ENCODE measurements at places on chromosomes 13 and 19.

- no peak for DNase-seq
Observed at GRCh38 chr19:58428617-58429016, 11.3 kb downstream of the ZNF132 start.

- no peak for DNase-seq
Observed at GRCh38 chr13:35961461-35962220, 169.5 kb downstream of the DCLK1 start.

GRCh38 chr19:18160971-18161635, 8.1 kb downstream of the PIK3R2 start:
- DNase-seq, result peak; percentile 81

DNA sequence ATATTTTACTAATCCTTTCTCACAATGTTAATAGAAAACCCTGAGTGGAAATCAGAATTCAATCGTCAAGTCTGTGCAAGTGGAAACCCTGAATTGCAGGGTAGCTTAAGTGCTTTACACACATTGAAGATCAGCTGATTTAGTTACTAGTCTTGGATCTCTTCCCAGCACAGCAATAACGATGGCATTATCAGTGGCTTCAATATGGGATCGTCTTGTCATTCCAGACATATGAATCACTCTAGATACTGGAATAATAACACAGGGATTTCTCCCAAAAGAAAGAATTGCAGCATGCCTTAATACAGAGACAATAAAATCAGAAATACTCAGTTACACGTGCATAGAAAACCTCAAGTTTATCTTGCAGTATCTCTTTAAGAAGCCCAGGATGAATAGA, 12.6 kb upstream of the METTL21C start:
- DNase-seq, result no peak

GRCh38 chr13:44648392-44649103, 72.4 kb upstream of the TSC22D1 start:
- DNase-seq, result no peak

All from Calu3 (cell line).